CD8-positive, alpha-beta T cell (primary cell): ENCODE measurements at places on chromosomes 6 and 20. TPM values are rescaled to one million over a fixed set of nuclear protein-coding genes. Genes with fewer than 3 reads are reported as not detected.

Gene SLC17A1
- not detected for total RNA-seq

Gene SPATA25
- total RNA-seq, result not detected

Gene DSP
- total RNA-seq, result not detected

GRCh38 chr20:44841955-44842354 lies 31.6 kb upstream of the RIMS4 start:
- no peak for DNase-seq

- no peak for DNase-seq
These were observed 366.8 kb upstream of the ID4 start for GRCh38 chr6:19470333-19470732.

- no peak for DNase-seq
These were observed 400.3 kb downstream of the TFAP2A start for GRCh38 chr6:10014557-10014956.

DNA sequence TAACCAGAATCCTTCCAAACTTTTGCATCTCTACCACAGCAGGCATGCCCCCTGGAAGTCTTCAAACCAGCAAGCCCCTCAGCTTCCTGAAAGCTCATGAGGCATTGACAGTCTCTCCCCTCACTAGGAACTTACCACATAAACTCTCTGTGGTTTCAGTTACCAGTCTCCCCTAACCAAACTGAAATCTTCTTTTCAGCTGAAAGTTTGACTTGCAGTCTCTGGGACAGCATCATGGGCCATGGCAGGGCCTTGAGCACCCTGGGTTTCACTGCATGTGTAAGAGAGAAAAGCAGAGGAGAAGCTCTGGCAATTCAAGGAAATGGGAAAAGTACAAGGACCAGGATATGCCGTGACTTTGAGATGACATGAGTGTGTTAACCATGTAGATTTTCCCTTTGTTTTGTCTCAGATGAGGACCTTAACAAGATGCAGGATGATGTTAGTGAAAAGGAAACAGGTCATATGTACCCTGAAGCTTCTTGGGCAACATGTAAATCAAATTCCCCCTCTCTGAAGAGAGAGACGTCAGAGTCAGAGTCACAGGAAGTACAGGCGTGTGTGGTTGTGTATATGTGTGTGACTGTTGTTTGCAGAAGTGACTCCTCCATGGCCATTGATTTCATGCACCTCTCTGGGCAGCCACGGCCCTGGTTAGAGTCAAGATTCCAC lies 106.3 kb downstream of the TNFRSF21 start:
- DNase-seq, result no peak

DNA sequence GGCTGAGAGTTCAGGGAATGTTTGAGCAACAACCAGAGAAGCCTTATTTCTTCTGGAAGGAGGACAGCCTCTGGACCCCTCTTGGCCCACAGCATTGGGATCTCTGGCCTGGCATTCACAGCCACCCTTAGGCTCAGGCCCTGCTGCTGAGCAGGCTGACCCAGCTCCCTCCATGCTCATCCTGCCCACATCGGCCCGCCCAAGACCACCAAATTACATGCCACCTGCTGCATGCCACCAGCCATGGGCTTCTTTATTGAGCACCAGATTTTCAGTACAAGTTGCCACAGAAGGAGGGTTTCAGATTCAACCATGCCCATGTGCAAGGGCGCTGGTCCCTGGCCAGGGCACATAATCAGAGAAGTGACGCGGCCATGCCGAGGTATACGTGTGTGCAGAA lies 32.2 kb downstream of the ADA start:
- no peak for DNase-seq

GRCh38 chr6:53440336-53440945 lies 91.7 kb upstream of the ELOVL5 start:
- DNase-seq, result no peak

- DNase-seq, result no peak
These were observed 333.2 kb downstream of the RIMS1 start for GRCh38 chr6:72219536-72219935.

DNA sequence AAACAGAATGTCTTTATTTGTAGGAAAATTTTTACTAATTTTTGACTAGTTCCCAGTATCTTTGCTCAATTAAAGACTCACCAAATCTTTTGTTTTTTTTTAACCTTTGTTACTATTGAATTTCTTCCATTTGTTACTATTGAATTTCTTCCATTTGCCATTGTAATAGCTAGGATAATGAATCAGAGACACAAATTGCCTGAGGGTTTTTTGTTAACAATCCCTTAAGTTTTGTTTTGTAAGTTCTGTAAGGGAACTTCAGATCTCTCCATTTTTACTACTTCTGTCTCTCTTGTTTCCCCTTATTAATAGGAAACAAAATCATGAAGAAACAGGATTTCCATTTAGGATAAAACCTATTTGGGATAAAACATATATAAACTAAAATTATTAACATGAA lies 104.3 kb downstream of the MAP3K4 start:
- no peak for DNase-seq

DNA sequence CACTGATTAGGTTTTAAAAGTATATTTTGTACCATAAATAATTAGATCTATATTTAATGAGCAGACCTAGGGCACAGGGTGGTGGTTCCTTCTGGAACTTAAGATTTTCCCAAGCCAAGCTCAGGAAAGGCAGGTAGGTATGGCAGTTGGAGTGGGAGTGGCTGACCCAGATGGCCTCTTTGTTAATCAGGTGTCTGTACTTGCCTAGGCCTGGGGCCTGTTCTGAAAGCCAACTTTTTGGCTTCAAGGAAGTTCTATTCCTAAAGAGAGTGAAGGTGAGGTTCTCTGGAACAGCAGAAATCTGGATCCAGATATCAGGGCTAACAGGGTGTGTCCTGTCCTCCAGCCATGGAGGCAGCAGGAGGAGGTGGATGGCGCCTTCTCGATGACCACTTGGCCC lies 44.9 kb downstream of the VEGFA start:
- DNase-seq, result no peak

DNA sequence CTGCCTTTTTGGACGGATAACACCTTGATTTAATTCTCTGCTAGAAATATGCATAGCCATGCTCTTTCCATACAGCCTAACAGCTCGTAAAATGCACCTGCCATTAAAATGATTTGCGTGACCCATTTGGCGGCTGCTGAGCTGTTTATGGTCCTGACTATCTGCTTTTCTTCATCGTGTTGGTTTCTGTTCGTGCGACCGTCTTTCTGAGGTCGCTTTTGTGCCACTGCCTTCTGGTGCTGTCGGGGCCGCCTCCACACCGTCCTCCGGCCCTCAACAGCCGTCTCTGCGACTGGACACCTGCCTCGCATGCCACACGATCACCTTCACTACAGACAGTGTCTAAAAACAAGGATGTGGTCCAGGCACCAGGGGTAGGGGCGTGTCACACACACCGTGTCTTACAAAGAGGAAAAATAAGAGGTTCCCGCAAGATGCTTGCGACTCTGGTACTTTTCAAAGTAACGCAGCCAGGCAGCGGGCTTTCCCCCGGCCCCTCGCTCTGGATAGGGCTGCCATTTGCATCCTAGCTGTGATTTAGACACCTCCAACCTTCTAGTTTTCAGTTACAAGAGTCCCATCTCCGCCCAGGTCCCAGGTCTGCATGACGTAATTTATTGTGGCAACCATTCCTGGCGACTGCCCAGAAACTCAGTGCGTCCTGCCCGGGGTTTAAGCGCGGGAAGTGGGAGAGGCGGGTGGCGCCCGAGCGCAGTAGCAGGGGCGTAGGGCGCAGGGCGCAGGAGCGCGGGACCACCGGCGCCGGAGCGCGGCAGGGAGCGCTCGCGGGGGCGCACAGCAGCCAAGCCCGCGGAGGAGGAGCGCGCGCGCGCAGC lies at the start of gene STMND1:
TSS of gene STMND1 (plus strand) at position 629 of the 836 bp plus-strand sequence. CDS start 208 bp downstream, outside the sequence.
- DNase-seq, result no peak

GRCh38 chr6:83436674-83437073 lies 5.8 kb upstream of the ME1 start:
- DNase-seq, result no peak

DNA sequence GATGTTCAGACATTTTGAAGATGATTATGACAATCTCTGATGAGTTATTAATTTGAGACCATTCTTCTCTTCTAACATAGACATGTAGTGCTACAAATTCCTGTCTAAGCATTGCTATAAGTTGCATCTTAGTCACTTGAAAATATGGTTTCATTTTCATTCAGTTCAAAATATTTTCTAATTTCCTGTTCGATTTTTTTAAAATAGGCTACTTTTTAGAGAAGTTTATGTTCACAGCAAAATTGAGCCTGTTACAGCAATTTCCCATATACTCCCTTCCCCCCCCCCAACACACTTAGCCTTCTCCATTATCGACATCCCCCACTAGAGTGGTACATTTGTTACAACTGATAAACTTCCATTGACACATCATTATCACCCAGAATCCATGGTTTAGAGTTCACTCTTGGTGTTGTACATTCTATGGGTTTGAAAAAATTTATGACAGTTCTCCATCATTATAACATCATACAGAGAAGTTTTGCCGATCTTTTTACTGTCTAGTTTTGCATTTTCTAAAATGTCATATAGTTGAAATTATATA lies 31.2 kb downstream of the PLAGL1 start:
- DNase-seq, result no peak
